Thoracic aorta endothelial cell (primary cell): ENCODE measurements at places on chromosomes 1 and 21. TPM values are rescaled to one million over a fixed set of nuclear protein-coding genes. Genes with fewer than 3 reads are reported as not detected.

SH2D1B gene
- total RNA-seq = 0.07 TPM in 1 of 2 replicates, not detected in the other

PDIK1L gene
- total RNA-seq = 8.9 and 9.4 TPM in 2 replicates

MTARC1 gene
- 2.5 and 3.4 TPM in 2 replicates for total RNA-seq

C1orf141 gene
- not detected in 2 replicates for total RNA-seq

CLCA1 gene
- total RNA-seq = not detected in 2 replicates

FAM72D gene
- total RNA-seq = 2.5 and 3.9 TPM in 2 replicates

SEC16B gene
- 0.29 and 0.40 TPM in 2 replicates for total RNA-seq

MCOLN3 gene
- total RNA-seq = not detected in 2 replicates

LCE1A gene
- total RNA-seq = not detected in 2 replicates

GPR89A gene
- total RNA-seq = 48.9 and 49.2 TPM in 2 replicates

TAL1 gene
- 35.5 and 36.8 TPM in 2 replicates for total RNA-seq

RFX5 gene
- 51.7 and 62.8 TPM in 2 replicates for total RNA-seq

WNT3A gene
- not detected in 2 replicates for total RNA-seq

ALX3 gene
- total RNA-seq = not detected in 2 replicates

ATF3 gene
- total RNA-seq = 1.4 and 2.4 TPM in 2 replicates

FAM177B gene
- total RNA-seq = not detected in 2 replicates

LRRC7 gene
- total RNA-seq = under 0.01 TPM in 2 replicates

HCRTR1 gene
- 0.57 and 0.66 TPM in 2 replicates for total RNA-seq
